Uterus (tissue), 4 donors: ENCODE measurements at places on chromosomes 11 and 22. TPM values are rescaled to one million over a fixed set of nuclear protein-coding genes. Genes with fewer than 3 reads are reported as not detected.

DNA sequence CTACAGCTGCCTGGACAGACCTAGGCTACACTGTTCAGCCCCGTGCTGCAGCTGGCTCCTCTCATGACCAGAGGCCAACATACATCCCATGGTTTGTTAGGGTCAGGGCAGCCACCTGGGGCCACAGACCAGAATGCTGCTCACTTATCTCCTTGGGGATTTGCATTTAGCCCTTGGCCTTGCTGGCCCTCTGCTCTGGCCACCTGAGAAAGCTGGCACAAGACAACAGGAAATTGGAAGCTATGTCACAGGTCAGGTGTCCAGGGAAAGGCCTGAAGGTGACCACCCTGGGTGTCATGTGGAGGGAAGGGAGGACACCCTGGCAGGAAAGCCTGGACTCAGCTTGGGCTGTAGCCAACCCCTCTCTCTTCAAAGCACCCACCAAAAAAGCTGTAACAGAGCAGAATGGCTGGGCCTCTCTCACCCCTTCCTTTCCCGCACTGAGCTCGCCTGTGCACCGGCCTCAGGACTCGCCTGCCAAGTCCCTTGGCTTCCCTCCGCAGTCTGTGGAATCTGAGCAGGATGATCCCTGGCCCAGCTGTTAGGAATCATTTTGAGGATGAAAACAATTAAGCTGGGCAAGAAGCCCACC lies 86.3 kb downstream of the SNX19 start:
- peak; percentile 53 for DNase-seq

DNA sequence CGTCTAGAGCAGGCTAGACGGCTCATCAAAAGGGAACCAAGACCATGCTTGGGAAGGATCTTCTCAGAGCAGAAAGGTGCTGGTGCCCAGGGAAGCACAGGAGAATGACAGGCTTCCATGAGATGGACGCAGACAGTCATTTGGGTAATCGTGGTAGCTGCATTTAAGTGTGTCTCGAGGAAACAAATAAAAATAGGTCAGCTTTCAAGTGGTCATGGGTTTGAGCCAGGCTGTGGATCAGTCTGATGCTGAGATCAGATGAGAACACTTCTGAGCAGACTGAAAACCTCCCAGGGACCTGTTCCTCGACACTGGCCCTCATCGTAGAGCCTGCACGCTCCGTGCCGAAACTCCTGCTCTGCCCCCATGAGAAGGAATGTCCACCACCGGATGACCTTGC lies 4.7 kb downstream of the CARS1 start:
- no peak for DNase-seq

DNA sequence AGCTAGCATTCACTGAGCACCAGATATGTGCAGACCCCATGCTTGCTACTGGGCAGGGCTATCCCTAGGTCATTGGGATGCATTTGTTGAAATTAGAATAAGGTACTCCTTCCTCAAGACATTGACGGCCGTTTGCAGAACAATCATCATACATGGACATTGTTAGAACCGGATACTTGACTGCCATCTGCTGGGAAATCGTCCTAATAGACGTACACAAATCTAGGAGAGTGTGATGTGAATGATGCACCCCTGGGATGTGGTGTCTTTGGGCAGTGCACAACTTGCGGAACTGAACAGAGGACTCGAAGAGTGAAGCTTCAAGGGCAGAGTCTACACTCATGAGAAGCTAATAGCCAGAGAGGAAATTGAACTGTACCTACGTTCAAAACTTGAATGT lies 35.9 kb downstream of the MYO18B start:
- DNase-seq: no peak

MED15 gene
- total RNA-seq: 45.1 TPM

CSNK2A3 gene
- total RNA-seq: 1.0 TPM
